Activated CD8-positive, alpha-beta memory T cell treated with anti-CD3 and anti-CD28 coated beads for 24 hours (primary cell): ENCODE measurements at places on chromosomes 7 and 10.

GRCh38 chr7:117250245-117250644 lies 72.6 kb downstream of the WNT2 start:
- no peak for DNase-seq

DNA sequence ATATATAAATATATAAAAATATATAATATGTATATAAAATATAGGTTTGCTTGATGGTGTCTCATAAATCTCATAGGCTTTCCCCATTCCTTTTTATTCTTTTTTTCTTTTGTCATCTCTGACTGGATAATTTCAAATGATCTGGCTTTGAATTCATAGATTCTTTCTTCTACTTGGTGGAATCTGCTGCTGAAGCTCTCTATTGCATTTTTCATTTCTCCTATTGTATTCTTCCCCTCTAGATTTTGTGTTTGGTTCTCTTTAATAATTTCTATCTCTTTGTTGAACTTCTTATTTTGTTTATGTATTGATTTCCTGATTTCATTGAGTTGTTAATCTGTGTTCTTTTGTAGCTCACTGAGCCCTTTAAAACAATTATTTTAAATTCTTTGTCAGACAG lies 629.4 kb downstream of the GALNT17 start:
- DNase-seq = no peak

DNA sequence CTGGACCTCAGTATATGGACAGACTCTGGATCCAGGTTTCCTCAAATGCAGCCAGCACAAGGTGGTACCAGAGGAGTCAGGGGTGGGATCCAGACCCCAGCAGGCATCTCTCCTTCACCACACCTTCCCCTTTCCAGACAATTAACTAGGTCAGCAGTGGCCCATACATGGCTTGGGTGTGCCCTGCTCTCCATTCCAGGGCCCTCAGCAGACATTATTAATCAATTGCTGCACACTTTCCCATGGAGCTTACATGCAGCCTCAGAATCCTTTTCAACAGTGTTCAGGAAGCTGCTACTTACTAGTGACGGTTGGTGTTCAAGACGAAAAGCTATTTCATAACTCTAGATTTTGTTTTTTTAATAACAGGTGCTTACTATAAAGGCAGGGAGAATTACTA lies 6.0 kb downstream of the COL13A1 start:
- DNase-seq = no peak

GRCh38 chr7:50729962-50730361 lies 52.7 kb downstream of the GRB10 start:
- no peak for DNase-seq

DNA sequence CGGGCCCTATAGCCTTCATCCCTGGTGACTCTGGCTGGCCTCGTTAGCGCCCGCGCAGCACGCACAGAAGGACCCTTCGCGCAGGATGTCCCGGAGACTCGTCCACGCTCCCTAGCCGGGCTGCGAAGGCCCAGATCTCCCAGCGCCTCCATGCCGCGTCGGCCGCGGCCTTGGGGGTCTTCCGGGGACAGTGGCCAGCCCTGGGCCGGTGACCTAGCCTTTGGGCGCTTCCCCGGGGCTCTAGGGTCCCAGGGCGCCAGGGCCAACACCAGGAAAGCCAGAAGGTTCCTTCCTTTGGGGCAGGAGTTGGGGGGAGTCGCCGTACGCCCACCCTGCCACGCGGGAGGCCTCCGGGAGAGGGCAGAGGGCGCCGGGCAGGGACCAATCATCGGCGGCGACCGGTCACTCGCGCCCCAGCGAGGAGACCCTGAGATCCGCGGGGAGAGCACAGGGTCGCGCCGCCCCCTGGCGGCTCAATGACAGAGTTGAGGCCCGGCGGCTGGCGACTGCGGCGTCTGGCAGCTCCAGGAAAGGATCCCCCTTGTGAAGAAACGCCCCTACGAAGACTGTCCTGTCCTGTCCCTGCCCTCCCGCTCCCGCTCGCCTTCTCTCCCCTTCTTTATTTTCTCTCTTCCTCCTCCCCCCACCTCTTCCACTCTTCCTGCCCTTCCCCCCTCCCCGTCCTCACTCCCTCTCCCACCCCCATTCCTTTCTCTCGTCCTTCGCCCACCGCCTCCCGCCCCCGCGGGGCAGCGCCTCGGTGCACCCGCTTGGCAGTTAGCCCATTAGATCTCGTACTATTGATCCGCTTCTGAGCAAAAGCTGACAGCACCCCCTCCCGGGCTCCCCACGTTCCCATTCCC lies 62.3 kb upstream of the LBX1 start:
- DNase-seq = peak; percentile 84

DNA sequence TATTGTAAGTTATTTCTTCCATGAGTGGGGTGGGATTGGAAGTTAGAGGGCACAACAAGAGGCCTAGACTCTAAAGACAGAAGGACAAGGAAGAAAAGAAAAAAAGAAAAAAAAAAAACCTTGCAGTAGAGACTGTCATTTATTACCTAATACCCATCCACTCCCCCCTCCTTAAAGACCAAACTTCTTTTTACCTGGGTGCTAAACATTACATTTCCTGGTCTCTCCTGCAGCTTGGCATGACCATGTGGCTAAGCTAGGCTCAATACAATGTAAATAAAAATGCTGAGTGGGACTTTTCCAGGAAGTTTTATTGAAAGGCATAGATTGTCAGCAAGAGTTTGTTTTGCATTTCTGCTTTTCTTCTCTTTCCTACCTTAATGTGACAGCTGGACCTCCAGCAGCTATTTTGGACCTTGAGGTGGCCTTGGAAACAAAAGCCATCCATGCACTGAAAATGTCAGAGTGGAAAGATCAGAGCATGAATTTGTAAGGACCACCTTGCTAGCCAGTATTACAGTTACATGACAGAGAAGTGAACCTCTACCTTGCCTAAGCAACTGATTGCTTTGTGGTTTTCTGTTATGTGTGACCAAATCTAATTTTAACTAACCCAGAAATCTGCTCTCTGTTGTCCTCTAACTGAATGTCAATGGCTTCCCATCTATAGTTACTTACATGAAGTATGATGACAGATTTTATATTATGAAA lies 81.3 kb upstream of the SFMBT2 start:
- no peak for DNase-seq

DNA sequence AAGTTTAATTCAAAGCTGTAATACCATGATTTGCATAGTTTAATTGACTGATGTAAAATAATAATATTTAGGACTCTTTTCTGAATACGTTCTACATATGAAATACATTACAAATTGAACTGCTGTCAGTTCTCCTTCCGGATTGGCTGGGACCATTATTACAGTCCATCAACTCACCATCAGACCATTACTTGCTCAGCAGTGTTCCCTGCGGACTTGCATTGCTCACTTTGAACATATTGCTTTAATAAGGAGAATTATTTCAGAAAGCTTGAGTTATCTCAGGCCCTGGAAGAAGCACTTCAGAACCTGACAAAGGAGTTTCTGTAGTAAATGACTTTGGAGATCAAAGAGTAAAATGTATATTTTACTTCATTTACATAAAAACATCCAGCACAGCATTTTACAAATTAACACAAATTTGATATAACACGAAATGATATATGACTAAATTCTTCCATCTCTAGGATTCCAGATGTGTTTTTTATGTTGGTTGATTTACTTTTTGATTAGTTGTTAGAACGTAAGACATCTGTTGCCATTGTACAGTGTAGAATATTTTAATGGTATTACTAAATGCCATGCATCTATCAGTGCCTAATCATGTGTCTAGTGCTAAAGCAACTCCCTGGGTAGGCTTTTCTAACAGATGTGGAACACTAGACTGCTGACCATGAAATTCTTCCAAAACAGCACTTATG lies 418.5 kb upstream of the SEMA3A start:
- no peak for DNase-seq

DNA sequence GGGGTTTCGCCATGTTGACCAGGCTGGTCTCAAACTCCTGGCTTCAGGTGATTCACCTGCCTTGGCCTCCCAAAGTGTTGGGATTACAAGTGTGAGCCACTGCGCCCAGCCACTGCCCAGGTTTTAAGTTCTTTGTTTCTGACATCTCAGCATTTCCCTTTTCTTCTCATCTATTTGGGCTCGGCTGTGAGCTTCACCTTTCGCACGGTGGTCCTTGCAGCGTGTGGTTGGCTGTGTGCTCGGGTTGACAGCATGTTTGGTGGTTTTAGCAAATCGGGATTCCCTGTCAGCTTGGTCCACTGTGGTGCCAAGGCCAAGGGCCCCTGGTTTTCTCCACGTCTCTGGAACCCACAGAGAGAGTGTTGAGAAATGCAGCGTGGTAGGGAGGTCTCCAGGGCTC lies 138.8 kb downstream of the DNAJB6 start:
- DNase-seq = no peak

- DNase-seq = no peak
Observed at GRCh38 chr10:85420501-85421191, 945.9 kb downstream of the GRID1 start.

DNA sequence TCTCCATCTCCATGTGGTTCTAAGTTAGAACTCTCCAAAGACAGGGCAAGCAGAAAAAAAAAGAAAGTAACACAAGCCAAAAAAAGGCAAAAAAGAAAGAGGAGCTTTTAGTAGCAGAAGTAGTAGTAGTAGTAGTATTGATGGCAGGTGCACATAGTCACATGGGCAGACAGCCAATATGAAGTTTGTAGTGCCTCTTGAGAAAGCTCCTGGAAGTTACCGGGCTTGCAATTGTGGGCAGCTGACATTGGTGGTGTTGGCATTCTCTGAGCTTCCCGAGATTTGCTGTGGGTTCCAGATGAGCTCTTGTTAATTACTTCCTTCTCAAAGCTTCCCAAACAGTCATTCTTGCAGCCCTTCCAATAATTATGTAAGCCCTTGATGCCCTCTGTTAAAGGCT lies 1128.5 kb downstream of the TYW1 start:
- no peak for DNase-seq

DNA sequence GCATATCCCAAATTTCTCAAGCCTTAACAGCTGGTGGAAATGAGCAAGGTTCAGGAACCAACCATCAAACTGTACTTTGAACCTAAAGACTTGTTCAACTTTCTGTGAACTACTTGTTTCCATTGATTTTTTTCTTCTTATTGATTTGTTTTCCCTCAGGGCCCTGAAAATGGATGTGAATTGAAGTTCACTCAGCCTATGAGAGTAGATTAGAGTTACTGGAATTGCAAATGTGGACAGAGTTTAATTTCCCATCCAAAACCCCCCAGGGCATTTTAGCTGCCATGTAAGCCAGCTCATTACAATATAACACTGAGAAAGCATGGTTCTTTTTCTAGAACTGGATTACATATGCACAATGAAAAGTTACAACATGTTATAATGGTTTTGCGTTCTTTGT lies 1105.7 kb downstream of the REEP3 start:
- no peak for DNase-seq

- no peak for DNase-seq
Observed at GRCh38 chr7:158492367-158492764, 95.3 kb downstream of the PTPRN2 start.

GRCh38 chr7:90816511-90817142 lies 220.5 kb downstream of the CDK14 start:
- DNase-seq = no peak

DNA sequence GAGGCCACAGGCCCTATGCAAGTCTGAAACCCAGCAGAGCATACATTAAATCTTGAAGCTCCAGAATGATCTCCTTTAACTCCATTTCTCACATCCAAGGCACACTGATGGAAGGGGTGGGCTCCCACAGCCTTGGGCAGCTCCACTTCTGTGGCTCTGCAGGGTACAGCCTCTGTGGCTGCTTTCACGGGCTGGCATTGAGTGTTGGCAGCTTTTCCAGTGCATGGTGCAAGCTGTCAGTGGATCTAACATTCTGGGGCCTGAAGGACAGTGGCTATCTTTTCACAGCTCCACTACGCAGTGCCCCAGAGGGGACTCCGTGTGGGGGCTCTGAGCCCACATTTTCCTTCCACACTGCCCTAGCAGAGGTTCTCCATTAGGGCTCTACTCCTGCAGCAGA lies 265.7 kb upstream of the MAGI2 start:
- DNase-seq = no peak

DNA sequence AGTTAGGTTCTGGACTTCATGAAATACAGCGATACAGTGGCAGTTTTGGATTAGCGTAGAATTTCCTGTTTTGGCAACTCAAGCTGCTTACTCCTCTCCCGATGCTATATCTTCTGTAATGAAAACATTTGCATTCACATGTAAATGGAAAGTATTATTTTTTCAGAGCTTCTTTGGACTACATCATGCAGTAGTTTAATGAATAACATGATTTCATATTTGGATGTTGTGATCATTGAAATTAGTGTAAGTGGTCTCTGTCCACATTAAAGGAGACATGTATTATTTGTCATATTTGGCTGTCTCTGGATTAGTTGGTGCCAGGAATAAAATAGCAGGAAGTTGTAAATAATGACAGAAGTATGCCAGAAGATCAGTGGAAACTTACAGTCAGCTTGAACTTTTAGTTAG lies 331.6 kb downstream of the GFRA1 start:
- no peak for DNase-seq

DNA sequence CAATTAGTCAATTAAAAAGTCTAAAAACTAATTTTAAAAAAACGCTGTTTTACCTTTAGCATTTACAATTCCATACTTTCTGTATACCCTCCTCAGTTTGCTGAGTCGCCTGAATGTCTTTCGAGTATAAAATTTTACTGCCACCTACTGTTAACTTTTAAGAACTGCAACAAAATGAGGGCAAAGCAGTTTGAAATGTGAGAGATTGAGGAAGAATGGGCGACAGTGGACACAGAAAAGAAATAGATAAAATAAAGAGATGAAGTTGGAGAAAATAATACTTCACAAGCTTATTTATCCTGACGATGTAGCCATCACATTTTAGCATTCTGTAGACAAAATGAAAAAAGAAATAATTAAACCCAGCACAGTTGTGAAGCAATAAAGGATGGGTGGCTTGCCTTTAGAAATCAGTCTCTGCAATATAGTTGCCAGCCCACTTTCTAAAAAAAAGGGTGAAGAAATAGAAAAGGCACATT lies 110.8 kb upstream of the PTN start:
- DNase-seq = no peak

DNA sequence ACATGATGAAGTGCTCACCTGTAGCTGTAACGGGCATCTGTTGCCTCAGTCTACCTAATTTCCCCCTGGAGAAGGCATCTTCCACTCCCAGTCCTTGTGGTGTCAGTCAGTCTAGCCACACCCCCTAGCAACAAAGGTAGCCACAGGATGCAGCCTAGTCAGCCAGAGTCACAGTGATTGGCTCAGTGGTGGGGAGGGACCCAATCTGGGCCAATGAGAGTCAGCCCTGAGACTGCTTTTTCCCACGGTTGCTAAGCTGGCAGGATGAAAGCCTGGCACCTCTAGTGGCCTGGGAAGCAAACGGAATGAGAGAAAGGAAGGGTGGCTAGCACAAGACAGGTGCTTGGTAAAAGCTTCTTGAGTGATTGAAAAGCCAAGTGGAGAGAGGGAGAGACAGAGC lies 118.6 kb downstream of the SH3PXD2A start:
- no peak for DNase-seq
